CD4-positive, alpha-beta T cell (primary cell): ENCODE measurements at places on chromosomes 1 and 21.

- peaks cover 13% of the 10 kb centered on the region for H3K4me1 ChIP-seq
- H3K36me3 ChIP-seq: no peaks in the 10 kb centered on the region
- DNase-seq: no peak
Observed at GRCh38 chr1:43276673-43277072, 6.9 kb downstream of the TMEM125 start.

GRCh38 chr1:202276920-202277319 is 64.8 kb downstream of the UBE2T start:
- no peak overlapping the region for H3K27ac ChIP-seq
- H3K36me3 ChIP-seq: no peaks in the 10 kb centered on the region
- no peak for DNase-seq
- no peak overlapping the region for H3K4me3 ChIP-seq

GRCh38 chr1:1630191-1630964 is 1.6 kb upstream of the MMP23B start:
- H3K4me3 ChIP-seq: peak overlapping the region; percentile 52
- peaks cover 2% of the 10 kb centered on the region for H3K27me3 ChIP-seq
- peaks cover 36% of the 10 kb centered on the region for H3K4me1 ChIP-seq

- no peak overlapping the region for H3K27ac ChIP-seq
- H3K27me3 ChIP-seq: no peaks in the 10 kb centered on the region
- no peak overlapping the region for H3K4me3 ChIP-seq
Observed at GRCh38 chr1:19377812-19378718, 65.9 kb downstream of the SLC66A1 start.

DNA sequence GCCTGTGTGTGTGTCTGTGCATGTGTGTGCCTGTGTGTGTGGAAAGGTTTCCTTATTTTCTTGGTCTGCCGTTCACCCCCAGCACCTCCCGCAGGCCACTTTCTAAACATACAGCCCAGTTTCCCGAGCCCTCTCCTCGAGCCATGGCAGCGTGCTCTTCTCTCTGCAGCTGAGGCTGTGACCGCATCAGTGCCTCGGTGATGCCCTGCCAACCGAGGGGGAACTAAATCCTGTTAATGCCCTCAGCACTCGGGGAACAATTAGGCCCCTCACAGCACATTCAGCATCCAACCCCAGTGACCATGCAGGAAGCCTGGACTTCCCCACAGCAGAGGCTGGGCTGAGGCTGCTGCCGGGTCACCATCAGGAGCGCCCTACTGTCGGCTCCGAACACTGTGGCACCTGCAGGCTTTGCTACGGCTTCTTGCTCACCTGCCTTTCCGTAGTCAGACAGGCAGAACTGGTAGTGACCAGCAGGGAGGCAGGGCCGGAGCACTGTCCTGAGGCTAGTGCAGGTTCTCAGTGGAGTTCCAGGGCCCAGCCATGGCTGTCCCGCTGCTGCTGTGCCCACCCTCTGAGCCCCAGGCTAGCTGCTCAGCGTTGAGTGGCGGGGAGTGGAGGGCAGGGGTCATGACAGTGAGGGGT is 8.1 kb downstream of the GPR137B start:
- H3K4me1 ChIP-seq: peaks cover 11% of the 10 kb centered on the region
- no peak for DNase-seq
- H3K4me3 ChIP-seq: no peak overlapping the region
- H3K27ac ChIP-seq: no peak overlapping the region
- H3K27me3 ChIP-seq: no peaks in the 10 kb centered on the region

DNA sequence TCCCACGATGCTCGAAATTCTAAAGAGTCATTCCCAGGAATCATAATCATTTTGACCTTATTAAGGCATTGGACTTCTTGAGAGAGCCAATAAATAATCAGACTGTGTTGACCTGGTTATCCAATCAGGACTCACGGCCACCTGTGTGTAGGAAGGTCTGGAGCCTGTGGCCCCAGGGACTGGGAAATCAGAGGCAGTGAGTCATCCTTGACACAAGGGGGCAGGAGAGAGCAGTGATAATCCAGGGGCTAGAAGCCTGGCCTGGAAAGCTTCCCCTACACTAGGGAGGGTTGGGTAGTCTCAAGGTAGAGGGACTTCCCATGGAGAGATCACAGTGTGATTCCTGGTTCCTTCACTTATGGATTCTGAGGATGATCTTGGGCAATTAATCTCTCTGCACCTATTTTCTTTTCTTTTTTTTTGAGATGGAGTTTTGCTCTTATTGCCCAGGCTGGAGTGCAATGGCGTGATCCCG is 4.7 kb downstream of the MR1 start:
- DNase-seq: peak; percentile 49
- H3K4me1 ChIP-seq: peaks cover 60% of the 10 kb centered on the region
- no peak overlapping the region for H3K27ac ChIP-seq
- no peak overlapping the region for H3K4me3 ChIP-seq
- H3K36me3 ChIP-seq: peaks cover 27% of the 10 kb centered on the region
- H3K27me3 ChIP-seq: no peaks in the 10 kb centered on the region

- no peak overlapping the region for H3K27ac ChIP-seq
- no peak overlapping the region for H3K4me3 ChIP-seq
- H3K4me1 ChIP-seq: no peaks in the 10 kb centered on the region
- peaks cover 7% of the 10 kb centered on the region for H3K27me3 ChIP-seq
- H3K36me3 ChIP-seq: no peaks in the 10 kb centered on the region
Observed at GRCh38 chr1:220453371-220453770, 74.6 kb upstream of the MARK1 start.

- DNase-seq: no peak
- H3K4me1 ChIP-seq: no peaks in the 10 kb centered on the region
- H3K27me3 ChIP-seq: no peaks in the 10 kb centered on the region
Observed at GRCh38 chr1:14707531-14708445, 109.3 kb downstream of the KAZN start.

GRCh38 chr1:183753464-183753891 is 51.4 kb upstream of the RGL1 start:
- no peak for DNase-seq
- H3K27me3 ChIP-seq: no peaks in the 10 kb centered on the region
- H3K36me3 ChIP-seq: no peaks in the 10 kb centered on the region
- no peak overlapping the region for H3K27ac ChIP-seq

GRCh38 chr1:112007169-112007568 is 17.7 kb upstream of the KCND3 start:
- no peak for DNase-seq
- H3K27me3 ChIP-seq: no peaks in the 10 kb centered on the region
- H3K27ac ChIP-seq: no peak overlapping the region
- no peak overlapping the region for H3K4me3 ChIP-seq
- no peaks in the 10 kb centered on the region for H3K36me3 ChIP-seq

DNA sequence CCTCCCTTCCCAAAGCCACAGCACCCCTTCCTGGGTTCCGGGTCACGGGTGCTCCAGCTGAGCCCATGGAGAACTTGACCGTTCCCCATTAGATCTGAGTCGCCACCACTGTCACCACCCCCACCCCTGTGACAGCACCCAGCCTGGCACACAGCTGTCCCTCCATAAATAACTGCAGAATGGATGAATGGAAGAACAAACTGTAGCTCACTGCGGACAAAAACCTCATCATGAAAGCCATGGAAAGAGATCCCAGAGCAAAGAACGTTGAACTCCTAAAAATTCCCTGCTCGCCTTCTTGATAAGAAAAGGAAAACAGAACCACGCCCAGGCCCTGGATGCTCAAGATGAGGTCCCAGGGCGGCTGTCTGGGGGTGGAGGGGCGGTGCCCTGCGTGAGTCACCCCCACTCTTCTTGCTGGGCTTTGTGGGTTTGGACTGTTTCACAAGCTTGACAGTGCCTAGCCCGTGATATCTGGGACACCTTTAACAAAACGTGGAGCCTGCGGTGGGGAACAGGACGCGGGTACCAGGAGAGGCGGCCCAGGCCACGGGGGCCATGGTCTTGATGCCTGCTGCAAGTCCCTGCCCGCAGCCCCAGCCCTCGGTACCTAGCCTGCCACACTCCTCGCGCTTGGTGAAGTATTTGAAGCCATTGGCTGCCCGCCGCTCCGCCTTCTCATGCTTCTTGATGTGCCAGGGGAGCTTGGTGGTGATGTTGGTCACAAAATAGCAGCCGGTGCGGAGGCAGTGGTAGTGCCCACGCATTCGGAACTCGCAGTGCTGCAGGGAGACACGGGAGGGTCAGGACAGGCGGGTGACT is 151.9 kb downstream of the CASZ1 start:
- DNase-seq: no peak
- H3K4me1 ChIP-seq: no peaks in the 10 kb centered on the region
- no peak overlapping the region for H3K4me3 ChIP-seq
- H3K27ac ChIP-seq: no peak overlapping the region
- no peaks in the 10 kb centered on the region for H3K27me3 ChIP-seq

GRCh38 chr1:170567214-170567613 is 35.2 kb downstream of the GORAB start:
- H3K36me3 ChIP-seq: no peaks in the 10 kb centered on the region
- no peak overlapping the region for H3K4me3 ChIP-seq
- no peak for DNase-seq
- no peak overlapping the region for H3K27ac ChIP-seq

DNA sequence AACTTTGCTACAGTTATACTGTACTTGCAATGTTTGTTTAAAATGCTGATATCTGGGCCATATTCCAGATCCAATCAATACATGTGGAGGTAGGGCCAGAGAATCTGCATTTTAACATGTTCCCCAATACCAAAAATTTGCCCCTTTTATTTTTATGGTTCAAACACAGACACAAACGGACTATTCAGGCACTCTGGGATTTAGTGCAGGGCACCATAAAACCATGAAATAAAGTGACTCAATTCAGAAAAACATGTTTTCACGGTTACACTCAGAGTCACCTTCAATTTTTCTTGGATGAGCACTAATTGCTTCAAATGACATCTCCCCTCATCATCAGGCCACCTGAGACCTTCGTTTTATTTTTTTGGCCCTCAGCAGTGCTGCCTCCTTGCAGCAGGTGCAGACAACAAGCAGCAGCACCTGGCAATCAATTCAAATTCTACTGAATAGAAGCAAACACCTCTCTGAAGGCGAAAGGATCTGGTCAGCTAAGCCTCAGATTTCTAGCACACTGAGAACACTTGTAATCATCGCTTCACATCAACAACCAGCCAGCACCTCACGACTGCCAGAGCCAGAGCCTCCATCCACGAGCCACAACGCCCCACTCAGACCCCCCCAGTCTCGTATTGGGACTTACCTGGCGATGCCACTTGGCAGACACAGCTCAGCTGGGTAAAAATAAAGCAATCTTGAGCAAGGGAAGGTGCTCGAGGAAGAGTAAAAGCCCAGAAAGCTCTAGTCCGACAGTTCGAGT is 1.1 kb downstream of the ERO1B start:
- DNase-seq: peak; percentile 40
- peak overlapping the region; percentile 88 for H3K4me3 ChIP-seq
- no peaks in the 10 kb centered on the region for H3K36me3 ChIP-seq
- H3K27me3 ChIP-seq: no peaks in the 10 kb centered on the region
- H3K4me1 ChIP-seq: peaks cover 25% of the 10 kb centered on the region

- no peak within 1 kb of the TSS for H3K4me3 ChIP-seq
- no peak within 1 kb of the TSS for H3K27ac ChIP-seq
- peaks cover 29% of the 10 kb centered on the region for H3K27me3 ChIP-seq
- H3K36me3 ChIP-seq: no peaks in the 10 kb centered on the region
Observed at GRCh38 chr1:179591592-179592580, at the start of gene TDRD5. TDRD5 (plus strand) TSS chr1:179591832; CDS start chr1:179592616, 784 bp downstream.

GRCh38 chr21:37921091-37921490 is 4.8 kb upstream of the KCNJ6 start:
- H3K27me3 ChIP-seq: peaks cover 16% of the 10 kb centered on the region
- no peak overlapping the region for H3K27ac ChIP-seq
- no peak for DNase-seq
- H3K36me3 ChIP-seq: no peaks in the 10 kb centered on the region

DNA sequence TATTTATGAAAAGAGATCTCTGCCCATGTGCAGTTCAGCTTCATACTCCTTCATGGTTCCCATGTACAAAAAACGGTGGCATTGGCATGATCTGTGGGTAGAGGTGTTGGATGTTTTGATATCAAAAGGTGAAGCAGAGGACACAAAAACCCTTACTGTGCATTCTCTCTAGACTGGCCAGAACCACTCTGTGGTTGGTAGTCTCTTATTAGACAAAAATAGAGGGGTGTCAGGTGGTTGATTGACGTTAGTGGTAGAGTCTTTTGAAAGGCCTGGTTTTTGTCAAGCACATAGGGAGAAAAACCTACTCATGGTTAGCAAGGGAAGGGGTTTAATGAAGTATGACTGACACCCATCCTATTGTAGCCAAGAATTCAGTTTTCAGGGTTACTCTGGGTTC is 400.0 kb upstream of the TMPRSS15 start:
- no peak overlapping the region for H3K27ac ChIP-seq
- H3K27me3 ChIP-seq: no peaks in the 10 kb centered on the region
- no peak overlapping the region for H3K4me3 ChIP-seq

DNA sequence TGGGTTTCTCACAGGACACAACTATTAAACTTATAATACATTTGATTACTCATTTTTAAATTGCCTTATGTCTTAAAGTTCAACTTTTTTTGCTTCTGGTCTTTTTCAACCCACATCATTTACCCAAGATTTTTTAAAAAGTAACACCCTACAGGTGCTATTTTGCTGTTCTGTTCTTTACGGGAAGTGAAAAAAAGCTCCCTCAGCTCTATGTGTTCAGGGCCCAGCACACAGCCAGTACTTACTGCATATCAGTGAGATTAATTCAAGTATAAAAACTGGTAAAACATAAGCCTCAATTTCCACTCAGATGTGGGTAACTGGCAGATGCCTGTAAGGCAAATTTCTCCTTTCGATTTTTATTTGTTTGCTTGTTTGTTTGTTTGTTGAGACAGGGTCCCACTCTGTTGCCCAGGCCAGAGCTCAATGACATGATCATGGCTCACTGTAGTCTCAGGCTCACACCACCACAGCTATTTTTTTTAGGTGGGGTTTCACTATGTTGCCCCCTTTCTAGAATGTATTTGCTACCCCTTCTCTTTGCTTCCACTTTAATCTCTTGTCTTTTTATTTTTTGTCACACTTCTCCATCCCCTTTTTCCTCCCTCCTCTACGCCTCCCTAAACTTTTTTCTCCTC is 20.3 kb downstream of the RNASEL start:
- H3K27ac ChIP-seq: no peak overlapping the region
- H3K4me3 ChIP-seq: no peak overlapping the region
- DNase-seq: no peak
- H3K27me3 ChIP-seq: no peaks in the 10 kb centered on the region
- H3K4me1 ChIP-seq: no peaks in the 10 kb centered on the region

DNA sequence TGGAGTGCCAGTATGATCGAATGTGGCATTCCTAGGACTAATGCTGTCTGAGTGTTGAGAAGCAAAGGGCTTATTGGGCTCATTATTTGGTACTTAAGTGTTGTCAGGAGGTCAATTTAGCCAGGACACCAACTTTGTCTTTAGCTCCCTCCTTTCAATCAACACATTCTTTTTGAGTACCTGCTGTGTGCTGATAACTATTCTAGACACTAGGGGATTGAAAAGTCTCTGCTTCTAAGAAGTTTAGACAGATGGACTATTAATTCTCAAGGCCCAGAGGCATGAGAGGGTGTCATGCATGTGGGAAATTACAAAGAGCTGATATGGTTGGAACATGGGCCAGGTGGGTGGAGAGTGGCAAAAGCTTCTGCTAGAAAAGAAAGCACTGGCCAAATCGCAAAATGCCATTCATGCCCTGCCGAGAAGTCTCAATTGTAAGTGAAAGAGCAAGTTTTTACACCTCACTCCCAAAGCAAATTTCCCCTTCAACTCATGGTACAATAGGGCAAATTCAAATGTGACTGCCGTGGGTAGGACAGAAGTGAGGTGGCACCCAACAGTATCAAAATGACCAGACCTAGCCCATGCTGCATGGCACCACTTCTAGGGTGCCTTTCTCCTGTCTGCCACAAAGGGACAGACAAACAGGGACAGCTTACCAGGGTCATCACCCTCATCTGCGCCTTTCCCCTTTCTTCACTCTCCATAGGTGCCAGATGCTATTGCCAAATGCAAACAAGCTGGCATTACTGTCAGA is 53.6 kb upstream of the LAX1 start:
- no peaks in the 10 kb centered on the region for H3K4me1 ChIP-seq
- H3K27me3 ChIP-seq: no peaks in the 10 kb centered on the region
- DNase-seq: no peak
- no peak overlapping the region for H3K27ac ChIP-seq
- peaks cover 97% of the 10 kb centered on the region for H3K36me3 ChIP-seq
